ENCODE measurements at places on chromosomes 13 and 19.

- DNase-seq = no peak
These were observed 22.0 kb downstream of the SAE1 start for GRCh38 chr19:47152632-47153031.

DNA sequence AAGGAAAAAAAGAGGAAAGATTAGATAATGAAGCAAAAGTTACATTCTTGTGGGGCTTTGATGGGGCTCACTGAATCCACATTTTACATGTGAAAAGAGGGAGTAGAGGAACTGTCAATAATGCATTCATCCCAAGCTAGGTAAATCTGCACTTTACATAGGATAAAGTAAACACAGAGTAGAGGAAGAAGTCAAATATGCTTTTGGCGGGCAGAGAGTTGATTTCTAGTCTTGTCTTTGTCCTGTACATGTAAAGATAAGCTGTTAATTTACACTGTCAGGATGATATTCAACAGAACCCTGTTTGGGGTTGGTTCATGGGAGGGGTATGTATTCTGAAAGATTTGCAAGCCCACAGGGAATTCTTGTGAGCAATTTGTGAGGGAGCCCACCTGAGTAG lies 18.0 kb upstream of the TNFRSF19 start:
- no peak for DNase-seq

DNA sequence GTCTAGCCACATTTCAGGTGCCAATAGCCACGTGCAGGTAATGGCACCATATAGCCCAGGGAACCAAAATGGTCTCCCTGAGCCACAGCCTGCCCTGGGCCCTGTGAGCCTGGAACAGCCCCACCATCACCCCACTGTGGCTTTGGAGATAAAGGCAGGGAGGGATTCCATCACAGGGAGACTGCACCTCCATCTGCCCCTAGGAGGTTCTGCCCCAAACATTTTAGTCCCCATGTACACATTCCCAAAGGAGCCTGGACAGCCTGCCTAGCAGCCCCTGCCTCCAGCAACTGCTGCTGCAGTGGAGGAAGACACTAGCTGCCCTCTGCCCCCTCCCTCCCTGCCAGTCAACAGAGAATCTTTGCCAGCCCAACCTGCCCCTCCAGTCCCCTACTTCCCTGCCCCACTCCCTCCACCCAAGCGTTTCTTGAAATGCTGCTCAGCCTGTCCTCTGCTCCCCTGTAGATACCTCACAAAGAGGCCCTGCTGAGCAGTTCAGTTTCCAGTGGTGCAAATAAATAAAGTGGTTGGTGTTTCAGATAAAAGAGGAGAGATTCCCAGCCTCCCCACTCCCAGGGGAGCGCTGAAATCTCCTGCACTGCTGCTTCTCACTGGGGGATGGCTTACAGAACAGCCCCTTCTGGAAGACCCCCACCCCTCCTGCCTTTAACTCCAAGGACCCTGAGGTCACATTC lies 921.8 kb downstream of the UQCRFS1 start:
- DNase-seq = no peak

DNA sequence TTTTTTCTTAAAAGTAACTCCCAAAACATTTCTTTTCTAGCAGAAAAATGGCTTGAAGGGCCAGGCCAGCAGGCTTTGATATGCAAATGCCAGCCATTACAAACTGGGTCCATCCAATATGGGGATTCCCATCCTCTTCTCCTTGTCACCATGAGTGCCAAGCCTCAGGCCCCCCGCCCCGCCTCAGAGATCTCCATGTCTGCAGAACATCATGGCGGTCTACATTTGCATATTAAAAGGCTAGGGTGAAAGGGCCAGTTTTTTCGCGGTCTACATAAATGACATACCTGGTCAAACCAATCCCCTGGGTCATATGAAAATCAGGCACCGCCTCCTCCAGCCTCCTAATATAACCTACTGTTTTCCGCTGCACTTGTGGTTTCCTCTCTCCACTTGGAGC lies 1327.6 kb downstream of the UQCRFS1 start:
- DNase-seq = no peak

GRCh38 chr19:19538785-19539166 lies 711 bp downstream of the CILP2 start:
- no peak for DNase-seq

GRCh38 chr19:9966448-9966847 lies 30.1 kb upstream of the OLFM2 start:
- DNase-seq = no peak

- DNase-seq = no peak
These were observed 23.5 kb downstream of the LGALS16 start for GRCh38 chr19:39679056-39679790.

- DNase-seq = no peak
These were observed 1.3 kb downstream of the ZNF433 start for GRCh38 chr19:12034198-12034597.

All from T1000 (cell line).